H7 (cell line): ENCODE measurements at places on chromosomes 7 and 10. TPM values are rescaled to one million over a fixed set of nuclear protein-coding genes. Genes with fewer than 3 reads are reported as not detected.

The PLCE1 gene
- 0.52 and 0.69 TPM in 2 replicates for total RNA-seq

The NRP1 gene
- 1.4 and 2.1 TPM in 2 replicates for total RNA-seq

The CCDC146 gene
- total RNA-seq = 2.3 and 3.5 TPM in 2 replicates

The UPK3BL1 gene
- 21.6 and 28.3 TPM in 2 replicates for total RNA-seq

The IL6 gene
- 0.22 and 0.69 TPM in 2 replicates for total RNA-seq

The HOXA2 gene
- total RNA-seq = not detected in 2 replicates

The SUGCT gene
- 3.2 and 4.3 TPM in 2 replicates for total RNA-seq

The PARD3 gene
- total RNA-seq = 51.1 and 62.8 TPM in 2 replicates

The EPDR1 gene
- total RNA-seq = 7.3 and 8.3 TPM in 2 replicates

The SMKR1 gene
- not detected in 2 replicates for total RNA-seq

The BAG3 gene
- 8.4 and 8.6 TPM in 2 replicates for total RNA-seq

The ANKRD1 gene
- 0.22 and 1.3 TPM in 2 replicates for total RNA-seq

The ANTXRL gene
- total RNA-seq = not detected in 2 replicates
